CD4-positive, alpha-beta memory T cell (primary cell): ENCODE measurements at places on chromosomes 12 and 14.

DNA sequence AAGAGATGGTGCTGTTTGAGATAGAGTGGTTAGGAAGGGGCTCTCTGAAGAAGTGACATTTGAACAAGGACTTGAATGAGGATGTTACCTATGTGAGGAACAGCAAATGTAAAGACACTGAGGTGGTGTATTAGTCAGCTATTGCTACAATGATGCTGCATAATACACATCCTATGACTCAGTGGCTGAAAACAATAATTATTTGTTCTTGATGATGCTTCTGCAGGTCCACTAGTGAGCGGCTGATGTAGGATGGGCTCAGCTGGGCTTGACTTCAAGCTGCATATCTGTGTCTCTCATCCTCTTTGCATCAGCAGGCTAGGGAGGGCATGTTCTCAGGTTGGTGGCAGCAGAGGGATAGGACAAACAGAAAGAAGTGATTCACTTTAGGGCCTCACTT lies 21.4 kb upstream of the CLMN start:
- DNase-seq = no peak

GRCh38 chr12:123237646-123238329 lies 4.6 kb downstream of the MTRFR start:
- DNase-seq = peak; percentile 52

GRCh38 chr12:6092784-6093722 lies 31.4 kb downstream of the VWF start:
- DNase-seq = no peak

DNA sequence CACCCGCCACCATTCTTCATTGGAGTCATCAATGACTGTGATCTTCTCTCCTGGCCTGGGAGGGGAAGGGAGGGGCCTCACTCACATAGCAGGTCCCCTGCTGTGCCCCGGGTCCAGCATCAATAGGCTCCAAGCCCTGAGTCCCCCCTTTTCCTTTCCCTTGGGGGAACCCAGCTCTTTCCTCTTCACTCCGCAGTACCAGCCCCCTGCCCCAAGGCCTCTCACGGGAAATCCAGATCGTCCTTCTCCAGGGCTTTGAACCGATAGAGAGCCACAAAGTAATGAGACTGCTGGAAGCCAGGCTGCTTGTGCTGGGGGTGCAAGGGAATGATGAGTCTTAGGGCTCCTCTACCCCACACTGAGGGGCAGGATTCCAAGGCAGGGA lies 6.7 kb downstream of the STAC3 start:
- DNase-seq = no peak

DNA sequence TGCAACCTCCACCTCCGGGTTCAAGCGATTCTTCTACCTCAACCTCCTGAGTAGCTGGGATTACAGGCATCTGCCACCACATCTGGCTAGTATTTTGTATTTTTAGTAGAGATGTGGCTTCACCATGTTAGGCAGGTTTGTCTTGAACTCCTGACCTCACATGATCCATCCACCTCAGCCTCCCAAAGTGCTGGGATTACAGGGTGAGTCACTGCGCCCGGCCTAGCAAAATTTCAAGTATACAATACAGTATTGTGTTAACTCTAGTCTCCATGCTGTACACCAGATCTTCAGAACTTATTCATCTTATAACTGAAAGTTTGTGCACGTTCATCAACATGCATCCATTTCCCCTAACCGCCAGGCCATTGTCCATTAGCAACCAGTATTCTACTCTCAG lies 115.1 kb upstream of the MDGA2 start:
- DNase-seq = no peak
